ENCODE measurements at places on chromosomes 3 and 15.

DNA sequence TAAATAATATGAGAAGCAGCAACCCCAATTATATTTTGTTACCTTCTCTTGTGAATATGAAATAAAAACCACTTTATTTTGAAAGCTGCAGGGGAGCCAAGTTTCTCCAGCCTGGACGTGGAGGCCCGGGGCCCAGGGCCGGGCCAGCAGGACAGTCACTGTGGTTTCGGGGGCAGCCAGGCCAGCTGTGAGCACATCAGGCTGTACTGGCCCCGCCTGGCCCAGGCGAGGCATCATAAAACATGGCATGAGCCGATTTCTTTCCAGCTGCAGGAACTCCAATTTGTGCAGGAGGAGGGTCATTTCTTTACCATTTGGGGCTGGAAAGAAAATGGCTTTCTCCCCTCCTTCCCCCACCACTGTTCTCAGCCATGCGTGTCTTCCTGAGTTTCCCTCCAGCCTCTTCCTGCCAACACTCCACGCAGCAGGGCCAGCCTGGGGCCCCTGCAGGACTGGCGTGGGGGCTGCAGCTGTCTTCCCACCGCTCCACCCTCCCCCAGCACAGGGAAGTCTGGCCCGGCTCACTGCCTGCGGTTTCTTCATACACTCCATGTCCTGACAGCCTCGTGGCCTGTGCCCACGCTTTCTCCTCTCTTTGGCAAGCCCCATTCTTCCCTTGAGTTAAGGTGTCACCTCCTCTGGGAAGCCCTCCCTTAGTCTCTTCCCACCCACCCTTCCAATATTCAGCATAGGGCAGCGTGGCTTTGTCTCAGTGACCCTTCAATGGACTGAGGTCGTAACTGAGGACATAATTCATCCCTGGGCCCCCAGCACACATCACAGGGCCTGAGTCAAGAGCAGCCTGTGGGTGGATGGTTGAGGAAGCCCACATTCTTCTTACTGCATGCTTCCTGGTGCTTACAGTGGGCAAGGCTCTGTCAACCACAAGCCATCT is 135.8 kb downstream of the CHSY1 start:
- DNase-seq = no peak

DNA sequence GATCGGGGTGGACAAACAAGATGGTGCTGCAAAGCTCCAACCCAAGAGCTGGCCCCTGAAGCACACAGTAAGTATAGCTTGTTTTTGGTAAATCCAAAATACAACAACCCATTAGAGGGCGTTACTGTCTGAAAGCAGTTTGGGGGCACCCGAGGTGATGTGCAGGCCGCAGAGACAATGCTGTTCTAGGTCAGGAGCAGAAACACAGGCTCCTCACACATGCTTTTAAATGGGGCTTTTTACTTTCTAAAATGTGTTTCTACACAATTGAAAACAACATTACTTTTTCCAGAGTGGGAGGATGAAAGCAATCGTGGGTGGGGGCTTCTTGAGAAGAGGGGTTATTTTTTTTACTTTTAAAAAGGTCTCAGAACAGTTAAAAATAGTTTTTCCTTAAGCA is 1029.3 kb upstream of the CFAP20DC start:
- DNase-seq = no peak

DNA sequence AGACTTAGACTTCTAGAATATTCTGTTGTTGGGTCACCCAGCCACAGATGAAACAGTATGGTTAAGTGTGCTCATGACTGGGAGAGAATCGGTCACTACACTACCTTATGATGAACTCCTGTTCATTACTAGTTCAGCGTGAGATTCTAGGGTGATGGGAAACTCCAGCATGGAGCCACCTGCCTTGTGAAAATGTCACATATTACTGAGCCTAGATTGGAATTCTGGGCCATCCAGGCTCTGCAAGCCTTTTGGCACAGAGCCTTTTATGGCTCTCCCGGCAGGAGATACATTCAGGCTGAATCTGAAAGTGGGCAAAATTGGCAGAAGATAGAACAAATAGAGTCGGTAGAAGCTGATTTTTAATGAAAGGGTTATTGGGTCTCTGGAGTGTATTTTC is 19.0 kb downstream of the NANOGP8 start:
- DNase-seq = no peak

DNA sequence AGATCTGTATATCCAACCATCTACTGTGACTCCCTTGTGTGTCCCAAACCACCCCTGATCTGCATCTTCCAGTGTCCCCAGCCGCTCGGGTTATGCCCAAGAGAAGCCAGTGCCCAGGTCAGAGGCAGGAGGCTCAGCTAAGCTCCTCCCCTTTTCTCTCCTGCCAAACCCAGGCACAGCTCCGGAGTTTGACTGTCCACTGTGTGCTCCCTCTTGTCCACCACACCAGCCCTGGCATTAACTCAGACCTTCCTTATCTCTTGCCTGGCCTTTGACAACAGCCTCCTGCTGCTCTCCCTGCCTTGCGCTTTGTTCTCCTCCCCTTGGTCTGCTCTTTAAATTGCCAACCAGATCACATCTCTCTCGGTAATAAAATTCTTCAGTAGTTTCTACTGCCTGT is 39.3 kb downstream of the DGKG start:
- DNase-seq = no peak

DNA sequence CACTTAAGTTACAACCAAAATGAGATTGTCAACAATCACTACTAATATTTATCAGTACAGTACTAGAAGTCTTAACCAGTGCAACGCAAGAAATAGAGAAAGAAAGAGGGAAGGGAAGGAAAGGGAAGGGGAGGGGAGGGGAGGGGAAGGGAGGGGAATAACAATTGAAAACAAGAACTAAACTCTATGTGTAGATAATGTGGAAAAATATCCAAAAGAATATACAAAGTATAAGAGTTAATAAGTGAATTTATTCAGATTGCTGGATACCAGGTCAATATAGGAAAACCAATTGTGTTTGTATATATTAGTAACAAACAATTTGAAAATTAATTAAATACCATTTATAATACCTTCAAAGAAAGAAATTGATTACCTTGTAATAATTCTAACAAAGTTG is 10.7 kb downstream of the ATP13A5 start:
- DNase-seq = no peak

DNA sequence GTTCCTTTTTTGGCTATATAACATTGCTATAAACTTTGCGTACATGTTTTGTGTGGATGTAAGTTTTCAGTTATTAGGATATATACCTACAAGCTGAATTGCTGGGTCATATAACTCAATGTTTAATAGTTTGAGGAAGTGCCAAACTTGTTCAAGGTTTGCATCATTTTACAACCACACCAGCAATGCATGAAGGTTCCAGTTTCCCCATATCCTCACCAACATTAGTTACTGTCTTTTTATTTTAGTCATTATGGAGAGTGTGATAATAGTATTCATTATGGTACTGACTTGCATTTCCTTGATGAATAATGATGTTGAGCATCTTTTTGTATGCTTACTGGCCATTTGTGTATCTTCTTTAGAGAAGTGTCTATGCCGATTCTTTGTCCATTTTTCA is 112.3 kb downstream of the NR1I2 start:
- no peak for DNase-seq

GRCh38 chr3:81838457-81838856 is 77.0 kb upstream of the GBE1 start:
- no peak for DNase-seq
